ENCODE measurements at places on chromosomes 4 and X. TPM values are rescaled to one million over a fixed set of nuclear protein-coding genes. Genes with fewer than 3 reads are reported as not detected.

- H3K27me3 ChIP-seq, result no peaks in the 10 kb centered on the region
- peak overlapping the region; percentile 61 for H3K4me3 ChIP-seq
- H3K36me3 ChIP-seq, result no peaks in the 10 kb centered on the region
- DNase-seq, result no peak
Observed at GRCh38 chrX:13090339-13091110, 46.1 kb upstream of the FAM9C start.

- no peaks in the 10 kb centered on the region for H3K27me3 ChIP-seq
- H3K4me3 ChIP-seq, result no peak overlapping the region
- DNase-seq, result no peak
- H3K27ac ChIP-seq, result no peak overlapping the region
- H3K4me1 ChIP-seq, result no peaks in the 10 kb centered on the region
Observed at GRCh38 chrX:28888416-28888815, 301.2 kb downstream of the IL1RAPL1 start.

DNA sequence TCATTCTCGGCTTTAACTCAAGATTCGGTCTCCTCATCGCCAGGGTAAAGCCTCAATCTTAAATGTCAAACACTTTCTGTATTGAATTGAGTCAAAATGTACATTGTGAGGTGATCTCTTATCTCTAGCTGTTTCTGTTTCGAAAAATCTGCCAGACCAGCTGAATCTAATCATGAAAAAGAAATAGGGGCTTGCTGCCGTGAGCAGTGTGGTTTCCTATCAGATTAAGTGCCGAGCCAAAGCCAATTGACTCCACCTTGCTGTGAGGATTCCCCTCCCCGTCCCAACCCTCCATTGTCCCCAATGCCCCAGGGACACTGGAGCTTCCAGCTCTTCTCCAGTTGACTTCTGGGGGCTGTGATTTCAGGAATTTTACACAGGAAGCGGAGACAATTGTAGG, 12.5 kb upstream of the CRLF2 start:
- H3K4me3 ChIP-seq, result no peak overlapping the region
- H3K36me3 ChIP-seq, result peaks cover 16% of the 10 kb centered on the region
- H3K27me3 ChIP-seq, result peaks cover 18% of the 10 kb centered on the region

The SPANXC gene
- not detected for total RNA-seq

The CXXC4 gene
- total RNA-seq, result not detected

Data from activated T-helper 2 cell treated with anti-CD3 and anti-CD28 coated beads, Interferon-gamma antibody, Interleukin-2, Interleukin-4, amounts not matched to agents 10 μg/mL and 5 μg/mL and 100 μg/mL, durations not matched to agents 14 hours and 24 hours and 36 hours (primary cell).